ENCODE measurements at places on chromosomes 7 and 10. TPM values are rescaled to one million over a fixed set of nuclear protein-coding genes. Genes with fewer than 3 reads are reported as not detected.

- DNase-seq = peak; percentile 36
Observed at GRCh38 chr7:1169409-1170368, 9.7 kb upstream of the ZFAND2A start.

DNA sequence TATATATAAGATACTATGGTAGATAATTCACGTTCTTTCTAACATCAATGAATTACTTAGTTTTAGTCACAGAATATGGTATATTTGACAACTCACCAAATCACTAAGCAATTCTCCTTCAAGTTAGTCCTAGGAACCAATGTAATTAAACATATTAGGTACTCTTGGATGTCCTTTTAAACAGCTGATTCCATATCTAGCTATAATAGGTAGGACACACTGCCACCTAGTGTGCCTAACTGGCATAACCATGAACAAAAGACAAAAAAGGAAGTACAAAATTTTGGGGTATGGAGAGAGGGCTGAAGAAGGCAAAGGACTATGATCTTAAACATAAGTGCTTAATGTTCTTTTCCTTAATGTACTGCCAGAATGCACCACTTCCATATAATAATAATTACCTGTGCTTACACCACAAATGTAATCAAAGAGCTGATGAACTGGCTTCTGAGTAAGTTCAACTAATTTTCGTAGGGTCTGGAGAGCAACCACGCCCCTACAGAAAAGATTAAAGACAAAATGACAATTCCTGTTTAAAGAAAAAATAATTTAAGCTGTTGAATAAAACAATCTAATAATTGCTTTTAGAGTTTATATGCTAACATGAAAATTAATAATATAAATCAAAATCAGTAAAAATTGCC is 28.7 kb downstream of the PNPLA8 start:
- DNase-seq = peak; percentile 37

GRCh38 chr10:69955897-69956740 is 96.5 kb upstream of the MACROH2A2 start:
- no peak for DNase-seq

- DNase-seq = no peak
Observed at GRCh38 chr7:9488555-9488954, 1055.1 kb downstream of the NXPH1 start.

DNA sequence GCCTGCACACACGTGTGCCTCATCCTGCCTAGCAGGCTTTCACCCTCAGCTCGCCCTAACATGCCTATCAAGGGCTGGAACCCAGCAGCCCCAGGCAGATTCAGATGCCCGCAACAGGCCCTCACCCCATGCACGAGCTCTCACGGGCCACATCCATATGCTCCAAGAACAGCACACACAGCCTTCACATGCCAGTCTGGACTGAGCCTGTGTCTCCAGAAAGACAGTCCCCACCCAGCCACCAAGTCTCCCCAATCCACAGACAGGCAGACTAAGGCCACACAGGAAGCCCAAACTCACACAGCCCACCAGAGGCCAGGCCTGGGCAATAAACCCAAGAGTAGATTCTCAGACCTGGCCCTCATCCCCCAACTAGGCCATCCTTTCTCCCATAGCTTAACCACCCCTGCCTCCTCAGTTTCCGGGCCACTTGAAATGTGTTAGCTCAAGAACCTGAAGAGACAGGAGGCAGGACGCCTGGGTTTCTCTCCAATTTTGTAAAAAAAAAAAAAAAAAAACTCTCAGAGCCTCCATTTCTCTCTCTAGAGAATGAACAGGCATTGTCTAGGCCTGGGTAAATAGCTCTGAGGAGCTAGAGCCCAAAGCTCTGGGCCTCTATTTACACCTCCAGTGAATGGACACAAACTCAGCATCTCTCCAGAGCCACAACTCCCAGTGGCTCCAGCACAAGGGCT is 6.8 kb downstream of the LDB1 start:
- DNase-seq = no peak

DNA sequence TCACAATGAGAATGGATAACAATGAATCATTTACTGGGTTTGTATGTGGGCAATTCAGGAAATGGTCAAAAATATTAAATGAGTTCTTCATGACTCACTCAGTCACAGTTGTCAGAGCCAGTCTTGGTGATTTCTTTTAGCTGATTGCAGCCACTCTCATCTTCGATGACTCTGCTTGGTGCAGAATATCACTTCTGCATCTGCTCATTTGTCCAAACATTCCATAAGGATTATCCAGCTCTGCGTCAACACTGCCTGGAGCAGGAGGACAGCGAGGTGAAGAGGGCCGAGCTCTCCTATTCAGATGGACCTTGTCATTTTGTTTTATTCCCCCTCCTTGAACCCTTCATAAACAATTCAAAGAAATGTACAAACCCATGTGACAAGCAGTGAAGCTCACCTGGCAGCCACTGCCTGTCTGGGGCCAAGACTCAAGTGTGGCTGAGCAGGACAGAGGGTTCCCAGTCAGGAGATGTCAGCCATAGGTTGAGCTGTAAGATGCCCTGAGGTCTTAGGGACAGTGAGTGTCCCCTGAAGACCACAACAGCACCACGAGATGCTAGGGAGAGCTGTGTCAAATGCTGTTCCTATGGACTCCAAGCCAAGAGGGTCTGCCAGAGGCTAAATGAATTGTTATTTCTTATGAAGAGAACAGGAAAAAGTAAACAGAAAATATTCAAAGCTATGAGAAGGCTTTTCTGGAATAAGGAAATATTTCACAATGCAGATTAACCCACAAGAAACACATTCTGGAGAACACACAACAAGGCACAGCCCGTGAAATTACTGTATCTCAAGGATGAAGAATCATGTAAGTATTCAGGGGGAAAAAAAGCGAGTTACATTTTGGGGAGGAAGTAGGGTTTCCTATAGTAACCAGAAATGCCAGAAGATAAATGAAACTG is 33.1 kb upstream of the EGFR start:
- DNase-seq = no peak

- no peak for DNase-seq
Observed at GRCh38 chr7:108623220-108623619, 53.5 kb downstream of the DNAJB9 start.

ASIC3 gene
- total RNA-seq = 3.5 TPM

SLC13A1 gene
- not detected for total RNA-seq

CNPY1 gene
- total RNA-seq = not detected
